ENCODE measurements at places on chromosomes 7 and 10.
A peak's percentile ranks its signal among the peaks of the same experiment; 100 is the strongest.

DNA sequence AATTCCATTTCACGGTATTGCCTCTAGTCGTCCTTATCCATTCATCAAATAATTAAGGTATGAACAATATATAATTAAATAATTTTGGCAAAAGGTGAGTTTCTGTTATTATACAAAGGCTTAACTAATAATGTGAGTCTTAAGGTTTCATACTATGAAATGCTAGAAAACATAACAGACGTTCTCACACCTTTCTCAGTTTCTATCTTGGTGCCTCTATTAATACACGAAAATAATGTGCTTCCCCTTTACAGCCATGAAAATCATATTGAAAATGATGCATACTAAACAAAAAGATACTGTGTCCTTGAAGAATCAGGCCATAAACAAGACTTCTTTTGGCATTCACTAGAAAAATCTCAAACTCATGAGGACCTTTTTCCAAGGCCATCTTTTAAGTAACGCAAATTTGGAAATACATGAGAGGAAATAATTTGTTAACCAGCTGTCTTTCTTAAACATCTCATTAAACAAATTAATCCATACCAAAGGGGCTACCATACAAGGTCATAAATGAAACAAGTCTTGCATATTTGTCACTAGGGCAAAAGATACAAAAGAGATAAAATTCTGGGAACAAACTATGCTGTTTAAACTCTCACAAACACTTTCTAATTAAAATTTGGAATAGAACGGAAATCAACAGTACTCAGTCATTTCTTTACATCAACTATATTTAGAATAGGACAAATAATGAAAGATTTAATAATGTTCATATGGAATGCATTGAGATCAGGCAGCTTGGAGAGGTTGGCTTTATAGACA lies 53.9 kb upstream of the CAV2 start:
- no peak for DNase-seq

GRCh38 chr7:139727151-139727705 lies 50.6 kb downstream of the HIPK2 start:
- DNase-seq, result no peak

GRCh38 chr10:19775296-19775695 lies 40.9 kb upstream of the PLXDC2 start:
- no peak for DNase-seq

DNA sequence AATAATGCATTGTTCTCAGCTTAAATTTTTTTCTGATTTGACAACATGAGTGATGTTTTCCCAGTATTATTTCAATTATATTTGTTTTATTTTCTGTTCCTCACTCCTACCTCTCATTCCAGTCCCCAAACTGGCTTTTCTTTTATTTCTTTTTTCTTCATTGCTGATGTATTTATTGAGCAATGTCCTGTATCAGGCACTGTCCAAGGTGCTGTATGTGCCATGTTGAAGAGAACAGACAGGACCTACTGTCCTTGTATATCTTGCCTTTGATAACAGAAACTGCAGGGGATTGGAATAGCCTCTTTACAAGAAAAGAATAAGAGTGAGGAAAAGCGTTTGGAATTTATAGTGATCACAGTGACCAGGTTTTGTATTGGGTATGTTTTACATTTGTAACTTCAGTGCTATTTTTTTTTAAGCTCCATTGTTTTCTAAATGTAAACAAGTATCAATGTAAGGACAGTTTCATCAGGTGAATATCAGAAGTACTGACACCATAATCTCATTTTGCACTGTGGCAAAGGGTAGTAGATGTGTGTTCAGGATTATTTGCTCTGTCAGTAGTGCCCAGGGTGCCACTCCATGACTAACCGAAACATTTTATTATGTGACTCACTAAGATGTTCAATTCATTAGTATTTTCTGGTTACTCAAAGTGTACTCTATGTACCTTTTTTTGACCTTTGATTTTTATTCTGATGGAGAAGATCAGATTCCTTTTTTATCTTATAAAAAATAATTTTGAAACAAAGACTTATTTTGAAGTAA lies 15.6 kb upstream of the CLDN12 start:
- no peak for DNase-seq

- no peak for DNase-seq
Observed at GRCh38 chr7:147915781-147916180, 674.8 kb upstream of the C7orf33 start.

DNA sequence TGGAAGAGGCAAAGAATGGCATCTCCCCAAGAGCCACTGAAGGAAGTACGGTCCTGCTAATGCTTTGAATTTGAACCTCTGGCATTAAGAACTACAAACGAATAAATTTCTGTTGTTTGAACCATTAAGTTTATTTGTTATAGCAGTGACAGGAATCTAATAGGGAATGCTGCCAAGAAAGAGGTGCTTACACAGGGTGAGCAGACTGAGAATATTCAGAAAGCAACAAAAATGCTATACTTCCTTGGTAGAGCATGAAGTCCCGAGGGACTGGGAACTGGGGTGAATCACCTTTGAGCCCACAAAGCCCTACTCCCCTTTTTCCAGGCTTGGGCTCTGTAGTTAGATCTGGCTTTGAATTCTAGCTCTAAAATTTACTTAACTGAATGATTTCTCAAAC lies 45.0 kb downstream of the PANK1 start:
- no peak for DNase-seq

DNA sequence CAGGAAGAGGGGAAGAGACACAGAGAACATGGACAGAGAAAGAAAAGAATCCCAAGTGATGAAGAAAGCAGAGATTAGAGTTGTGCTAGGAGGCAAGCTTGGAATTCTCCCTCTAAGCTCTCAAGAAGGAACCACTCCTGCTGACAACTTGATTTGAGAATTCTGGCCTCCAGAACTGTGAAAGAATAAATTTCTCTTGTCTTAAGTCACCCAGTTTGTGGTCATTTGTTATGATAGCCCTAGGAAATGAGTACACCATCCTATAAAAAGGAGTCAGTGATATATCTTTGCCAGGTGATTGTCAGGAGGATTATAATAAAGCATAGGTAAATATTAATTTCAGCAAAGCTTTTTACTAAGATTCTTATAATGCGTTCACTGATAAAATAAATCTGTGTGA lies 82.7 kb upstream of the TFEC start:
- DNase-seq, result no peak

DNA sequence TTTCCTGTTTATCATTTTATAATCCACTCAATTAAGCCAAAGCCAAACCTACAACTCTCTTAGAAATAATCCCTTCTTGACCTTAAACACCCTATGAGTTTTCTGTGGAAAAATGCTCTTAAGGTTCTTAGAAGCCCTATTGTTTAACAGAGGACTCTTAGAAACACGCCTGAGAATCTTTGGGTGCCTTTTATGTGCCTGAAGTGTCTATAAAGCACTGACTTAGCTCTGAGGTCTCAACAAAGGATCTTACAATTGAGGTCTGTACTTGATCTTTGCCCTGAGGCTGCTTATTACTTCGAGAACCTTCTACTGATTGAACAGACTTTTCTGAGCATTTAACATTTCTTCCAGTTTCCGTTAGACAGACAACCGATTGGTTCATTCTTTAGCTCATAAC lies 353.3 kb upstream of the SORCS1 start:
- DNase-seq, result no peak

GRCh38 chr10:44752451-44753441 lies 158.4 kb upstream of the TMEM72 start:
- no peak for DNase-seq

- DNase-seq, result no peak
Observed at GRCh38 chr7:138328215-138328614, 131.8 kb upstream of the TRIM24 start.

DNA sequence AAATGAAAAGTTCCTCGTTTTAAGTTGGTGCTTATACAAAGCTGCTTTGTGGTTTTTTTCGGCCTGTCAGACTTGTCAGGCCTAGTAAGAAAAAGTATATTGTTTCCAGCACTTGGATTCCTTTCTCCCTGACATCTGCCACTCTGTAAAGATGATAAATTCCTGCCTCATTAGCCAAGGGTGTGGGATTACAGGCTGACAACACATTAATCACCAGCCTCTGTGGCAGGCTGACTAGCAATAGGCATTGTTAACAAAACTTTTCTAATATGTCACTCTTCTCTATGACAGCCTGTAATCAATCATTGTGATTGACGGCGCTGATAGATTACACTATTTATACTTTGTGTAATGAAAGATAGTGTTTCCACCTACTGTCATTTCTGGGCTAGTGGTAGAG lies 682.5 kb downstream of the LRMDA start:
- no peak for DNase-seq

- no peak for DNase-seq
Observed at GRCh38 chr10:111131168-111131799, 54.5 kb downstream of the ADRA2A start.

- DNase-seq, result peak; percentile 59
Observed at GRCh38 chr10:71314028-71314693, 4.9 kb upstream of the SLC29A3 start.

DNA sequence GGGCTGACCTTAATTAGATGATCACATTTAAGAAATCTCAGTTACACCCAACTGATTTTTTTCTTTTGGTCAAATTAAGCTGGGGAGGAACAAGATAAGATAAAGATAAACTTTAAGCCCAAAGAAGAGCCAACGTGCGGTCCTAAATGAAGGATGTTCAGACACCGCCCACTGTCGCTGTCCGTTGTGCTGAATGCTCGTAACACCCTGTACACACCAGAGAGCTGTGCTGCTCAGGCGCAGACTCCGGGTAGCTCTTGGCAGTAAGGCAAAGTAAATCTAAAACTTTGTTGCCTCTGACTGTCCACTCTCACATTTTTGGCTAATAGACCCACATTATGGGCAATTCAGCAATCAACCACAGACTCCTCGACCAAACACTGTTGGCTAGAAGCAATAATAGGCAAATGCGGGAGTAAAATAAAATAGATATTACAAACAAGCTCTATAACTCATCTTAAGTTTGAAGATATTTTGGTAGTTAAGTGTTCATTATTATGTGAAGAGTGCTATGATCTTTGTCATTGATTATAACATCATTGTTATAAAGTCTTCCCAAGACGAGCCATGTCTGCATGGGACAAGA lies 57.1 kb downstream of the PLPP4 start:
- no peak for DNase-seq

DNA sequence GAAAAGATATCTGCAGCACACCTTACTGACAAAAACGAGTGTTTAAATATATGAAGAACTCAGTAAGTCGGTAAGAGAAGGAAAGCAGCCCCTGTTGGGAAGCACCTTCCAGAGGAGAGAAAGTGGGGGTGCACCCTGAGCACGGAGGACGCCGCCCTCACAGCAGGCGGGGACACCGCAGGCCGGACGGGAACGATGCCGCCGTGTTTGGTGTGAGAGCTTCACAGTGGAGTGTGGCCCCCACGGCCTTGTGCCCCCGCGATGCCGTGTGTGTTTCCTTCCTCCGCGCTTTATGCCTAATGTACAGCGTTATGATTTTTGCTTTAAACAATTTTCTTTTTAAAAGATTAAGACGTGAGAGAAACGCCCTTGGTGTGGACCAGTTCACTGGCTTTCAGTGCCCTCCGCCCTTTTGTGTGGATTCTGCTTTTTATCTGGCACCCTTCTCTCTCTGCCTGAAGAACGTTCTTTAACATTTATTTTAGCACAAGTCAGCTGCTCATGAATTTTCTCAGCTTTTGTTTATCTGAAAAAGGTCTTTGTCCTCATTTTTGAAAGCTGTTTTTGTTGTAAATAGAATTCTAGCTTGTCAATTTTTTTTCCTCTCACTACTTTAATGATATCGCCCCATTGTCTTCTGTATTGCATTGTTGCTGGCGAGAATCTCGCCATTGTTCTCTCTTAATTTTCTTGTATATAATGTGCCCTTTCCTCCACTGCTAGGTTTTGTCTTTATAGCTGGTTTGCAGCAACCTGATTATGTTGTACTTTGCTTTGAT lies 110.7 kb downstream of the INPP5A start:
- DNase-seq, result no peak

DNA sequence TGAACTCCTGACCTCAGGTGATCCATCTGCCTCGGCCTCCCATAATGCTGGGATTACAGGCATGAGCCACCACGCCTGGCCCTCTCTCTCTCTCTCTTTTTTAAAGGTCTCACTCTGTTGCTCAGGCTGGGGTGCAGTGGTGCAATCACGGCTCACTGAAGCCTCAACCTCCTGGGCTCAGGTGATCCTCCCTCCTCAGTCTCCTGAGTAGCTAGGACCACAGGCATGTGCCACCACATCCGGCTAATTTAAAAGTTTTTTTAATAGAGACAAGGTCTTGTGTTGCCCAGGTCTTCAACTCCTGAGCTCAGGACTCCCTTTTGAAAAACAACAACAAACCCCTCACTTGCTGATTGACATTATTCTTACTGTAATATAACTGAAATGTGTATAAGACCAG lies 11.6 kb downstream of the PALD1 start:
- DNase-seq, result no peak

DNA sequence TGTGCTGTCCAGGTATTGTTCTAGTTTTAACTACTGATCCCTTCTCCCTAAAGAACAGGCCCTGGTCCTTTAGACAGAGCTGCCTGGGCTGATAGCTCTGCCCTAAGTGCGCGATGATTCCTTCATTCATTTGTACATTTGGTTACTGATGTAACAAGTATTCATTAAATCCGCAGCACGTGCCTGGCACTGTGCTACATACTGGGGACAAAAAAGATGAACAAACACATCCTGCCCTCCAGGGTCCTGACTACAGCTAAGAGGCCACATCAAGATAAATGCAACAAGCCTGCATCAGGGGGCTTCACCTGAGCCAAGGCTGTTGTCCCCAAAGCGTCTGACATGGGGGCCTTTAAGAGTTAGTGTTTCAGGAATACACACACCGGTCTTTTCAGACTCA lies 99.0 kb upstream of the PODXL start:
- DNase-seq, result no peak

DNA sequence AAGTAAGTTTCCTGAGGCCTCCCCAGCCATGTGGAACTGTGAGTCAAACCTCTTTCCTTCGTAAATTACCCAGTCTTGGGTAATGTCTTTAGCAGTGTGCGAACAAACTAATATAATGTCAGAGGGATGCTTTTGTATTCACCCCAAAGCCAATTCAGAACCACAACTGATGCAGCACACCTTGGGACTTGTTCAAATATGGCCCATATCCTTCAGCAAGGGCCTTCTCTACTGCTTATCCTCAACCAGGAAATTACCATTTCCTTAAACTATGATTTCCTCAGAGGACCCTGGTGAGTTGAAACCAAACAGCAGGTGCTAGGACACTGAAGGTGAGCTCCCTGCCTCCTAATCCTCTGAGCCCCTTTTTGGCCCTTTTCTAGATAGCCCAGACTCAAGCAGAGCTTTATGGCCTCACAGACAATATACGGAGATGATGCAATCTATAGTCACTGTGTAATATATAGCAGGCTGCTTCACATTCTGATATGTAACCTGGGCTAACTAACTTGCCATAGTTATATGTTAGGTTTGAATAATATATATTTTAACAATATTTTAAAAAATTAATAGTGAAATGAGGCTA lies 15.2 kb downstream of the SRI start:
- no peak for DNase-seq

DNA sequence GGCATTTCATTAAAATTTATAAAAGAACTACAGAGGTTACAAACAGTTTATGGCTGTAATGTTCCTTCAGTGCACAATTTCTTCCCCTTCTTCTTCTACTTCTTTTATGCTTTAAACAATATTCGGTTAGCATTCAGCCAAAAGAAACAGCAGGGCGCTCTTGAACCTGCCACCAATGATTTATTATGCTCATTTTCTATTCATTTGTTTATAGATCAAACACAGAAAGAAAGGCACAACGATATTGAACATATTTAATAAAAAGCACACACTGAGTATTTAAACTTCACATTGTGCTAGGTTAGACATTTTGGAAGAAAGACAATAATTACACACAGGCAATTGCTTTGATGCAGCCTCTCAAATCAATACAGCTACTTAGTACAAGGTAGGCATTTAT lies 1025.8 kb upstream of the LRRN3 start:
- DNase-seq, result no peak

- DNase-seq, result no peak
Observed at GRCh38 chr7:25846722-25847121, 305.3 kb upstream of the NFE2L3 start.

GRCh38 chr10:68125772-68126171 lies 16.5 kb downstream of the MYPN start:
- DNase-seq, result no peak

Measured in CD4-positive, alpha-beta T cell treated with Interleukin-6 at 100 ng/mL for 8 hours (primary cell).